ENCODE measurements at places on chromosomes 6 and 20.

DNA sequence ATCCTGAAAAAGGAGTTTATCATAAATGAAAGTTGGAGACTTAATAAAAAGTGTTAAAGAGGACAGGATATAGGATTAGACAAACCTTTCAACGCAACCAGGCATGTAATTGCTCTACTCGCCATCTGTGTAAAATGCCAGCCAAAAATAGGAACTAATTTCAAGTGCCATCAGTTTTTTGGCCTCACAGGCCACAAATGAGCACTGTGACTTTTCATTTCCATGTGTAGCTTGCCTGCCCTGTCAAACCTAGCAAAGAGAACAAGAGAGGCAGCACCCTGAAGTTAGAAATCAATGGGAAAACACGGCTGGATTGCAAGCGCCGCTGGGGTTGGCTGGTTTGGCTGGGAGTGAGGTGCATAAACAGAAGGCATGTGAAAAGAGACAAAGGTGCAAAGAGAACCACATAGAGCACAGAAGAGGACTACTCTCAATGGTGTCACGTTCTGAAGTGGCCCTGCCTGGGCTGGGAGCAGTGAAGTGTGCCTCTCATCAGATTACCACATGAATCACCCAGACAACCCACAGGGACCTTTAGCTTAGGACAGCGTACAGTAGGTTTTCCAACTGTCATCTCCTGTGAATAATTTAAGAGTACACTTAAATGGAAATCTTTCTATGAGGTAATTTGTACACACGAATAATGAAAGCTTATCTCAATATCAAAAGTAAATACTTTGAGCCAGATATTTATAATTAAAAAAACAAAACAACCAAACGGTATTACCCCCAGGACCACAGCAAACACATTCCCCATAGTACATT, 78.0 kb upstream of the NHSL1 start:
- DNase-seq, result no peak

GRCh38 chr6:125220712-125221111, 67.1 kb downstream of the TPD52L1 start:
- DNase-seq, result peak; percentile 57

- peak; percentile 4 for DNase-seq
Observed at GRCh38 chr6:135568379-135568778, 70.8 kb upstream of the AHI1 start.

DNA sequence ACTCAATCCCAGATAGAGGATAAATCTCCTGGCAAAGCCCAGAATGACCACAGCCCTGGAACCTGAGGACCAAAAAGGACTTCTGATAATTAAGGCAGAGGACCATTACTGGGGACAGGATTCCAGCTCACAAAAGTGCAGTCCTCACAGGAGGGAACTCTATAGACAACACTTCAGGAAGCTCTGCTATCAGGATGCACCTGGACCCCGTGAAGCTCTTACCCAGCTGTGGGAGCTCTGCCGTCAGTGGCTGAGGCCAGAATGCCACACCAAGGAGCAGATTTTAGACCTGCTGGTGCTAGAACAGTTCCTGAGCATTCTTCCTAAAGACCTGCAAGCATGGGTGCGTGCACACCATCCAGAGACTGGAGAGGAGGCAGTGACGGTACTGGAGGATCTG, 992 bp downstream of the ZSCAN16 start:
- DNase-seq, result no peak

- no peak for DNase-seq
Observed at GRCh38 chr20:13426870-13427269, 205.8 kb downstream of the ISM1 start.

DNA sequence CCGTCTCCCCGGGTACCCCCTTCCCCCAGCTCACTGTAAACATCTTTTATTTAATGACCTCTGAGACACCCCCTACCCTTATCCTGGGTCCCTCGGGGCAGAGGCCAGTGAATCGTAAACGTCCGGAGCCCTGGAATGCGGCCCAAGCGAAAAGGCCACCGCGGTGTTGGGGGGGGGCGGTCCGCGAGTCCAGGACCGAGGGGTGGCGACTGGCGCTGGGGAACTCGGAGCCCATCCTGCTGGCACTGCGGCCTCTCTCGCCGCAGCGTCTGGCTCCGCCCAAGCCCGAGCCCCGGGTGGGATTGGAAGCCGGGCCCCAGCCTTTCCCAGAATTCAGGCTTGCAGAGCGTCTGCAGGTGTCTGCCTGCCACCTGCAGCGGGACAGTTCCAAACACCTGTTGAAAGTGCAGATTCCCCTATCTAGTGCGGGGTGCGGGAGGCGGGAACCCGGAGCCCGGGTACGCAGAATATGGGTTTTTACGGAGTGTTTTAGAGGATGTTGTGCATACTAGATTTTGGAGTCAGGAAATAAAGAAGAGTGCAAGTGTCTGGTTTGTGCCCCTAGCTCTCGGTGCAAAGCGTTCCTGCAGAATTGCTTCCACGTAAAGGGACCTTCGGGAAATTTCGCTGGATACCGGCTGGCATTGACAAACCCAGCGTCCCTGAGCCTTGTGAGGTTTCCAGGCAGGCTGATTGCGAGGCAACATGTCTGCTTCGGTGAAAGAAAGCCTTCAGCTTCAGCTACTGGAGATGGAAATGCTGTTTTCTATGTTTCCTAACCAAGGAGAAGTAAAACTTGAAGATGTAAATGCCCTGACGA, 800 bp downstream of the RWDD2A start:
- DNase-seq, result peak; percentile 80

- no peak for DNase-seq
Observed at GRCh38 chr6:37731888-37732287, 34.2 kb upstream of the MDGA1 start.

GRCh38 chr20:59157961-59158541, 5.6 kb upstream of the ZNF831 start:
- DNase-seq, result no peak

- DNase-seq, result no peak
Observed at GRCh38 chr6:71444222-71444621, 155.6 kb downstream of the OGFRL1 start.

- DNase-seq, result peak; percentile 75
Observed at GRCh38 chr6:166046226-166046625, 121.4 kb downstream of the TBXT start.

- DNase-seq, result no peak
Observed at GRCh38 chr6:77089776-77090175, 373.5 kb downstream of the HTR1B start.

GRCh38 chr20:58992911-58993310, 11.9 kb downstream of the NELFCD start:
- no peak for DNase-seq

GRCh38 chr20:53809728-53810365, 216.2 kb upstream of the ZNF217 start:
- no peak for DNase-seq

- peak; percentile 48 for DNase-seq
Observed at GRCh38 chr6:155103816-155104366, 108.8 kb downstream of the TIAM2 start.

DNA sequence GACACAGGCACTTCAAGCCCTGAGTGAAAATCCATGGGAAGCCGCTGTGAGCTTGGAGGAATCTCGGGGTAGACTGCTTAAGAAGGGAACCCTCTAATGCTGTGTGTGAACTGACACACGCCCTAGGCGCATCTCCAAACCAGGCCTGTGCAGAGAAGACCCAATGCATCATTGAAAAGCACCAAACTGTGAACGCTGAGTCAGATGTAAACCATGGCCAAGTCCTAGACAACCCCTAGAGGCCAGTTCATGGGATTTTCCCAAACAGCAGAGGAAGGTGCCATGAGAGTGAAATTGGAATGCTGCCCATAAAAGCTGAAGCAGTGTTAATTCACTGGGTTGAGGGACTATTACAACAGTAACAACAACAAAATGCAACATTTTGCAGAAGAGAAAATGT, 296.5 kb downstream of the SMOC2 start:
- DNase-seq, result no peak
